Stimulated activated naive CD4-positive, alpha-beta T cell treated with Interleukin-2 at 50 U/mL for 16 hours (primary cell): ENCODE measurements at places on chromosomes 1 and 21.

- DNase-seq, result no peak
Measured at GRCh38 chr1:61156576-61157467, 74.5 kb downstream of the NFIA start.

- no peak for DNase-seq
Measured at GRCh38 chr1:17682400-17682799, 72.7 kb upstream of the ACTL8 start.

- no peak for DNase-seq
Measured at GRCh38 chr1:79807816-79808215, 801.3 kb upstream of the ADGRL4 start.

DNA sequence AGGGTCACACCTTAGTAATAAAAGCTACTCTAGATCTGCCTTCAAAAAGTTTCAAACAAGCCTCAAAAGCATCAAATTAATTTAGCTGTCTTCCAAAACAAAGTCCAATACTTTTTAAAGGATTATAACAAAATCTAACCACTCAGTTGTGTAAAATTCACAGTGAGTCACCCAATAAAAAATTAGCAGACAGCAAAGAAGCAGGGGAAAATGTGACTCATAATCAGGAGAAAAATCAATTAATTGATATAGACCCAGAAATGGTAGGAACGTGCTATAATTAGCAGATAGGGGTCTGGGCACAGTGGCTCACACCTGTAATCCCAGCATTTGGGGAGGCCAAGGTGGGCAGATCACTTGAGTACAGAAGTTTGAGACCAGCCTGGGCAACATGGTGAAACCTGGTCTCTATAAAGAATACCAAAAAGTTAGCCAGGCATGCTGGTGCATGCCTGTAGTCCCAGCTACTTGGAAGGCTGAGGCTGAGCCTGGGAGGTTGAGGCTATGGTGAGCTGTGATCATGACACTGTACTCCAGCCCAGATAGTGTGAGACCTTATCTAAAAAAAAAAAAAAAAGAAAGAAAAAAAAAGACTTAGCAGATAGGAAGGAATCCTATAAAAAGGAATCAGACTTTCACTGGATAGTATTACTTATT lies 8.1 kb upstream of the MYOG start:
- no peak for DNase-seq

GRCh38 chr1:3609016-3609768 lies 2.1 kb downstream of the MEGF6 start:
- DNase-seq, result no peak

- DNase-seq, result no peak
Measured at GRCh38 chr1:4972761-4973320, 318.4 kb downstream of the AJAP1 start.

DNA sequence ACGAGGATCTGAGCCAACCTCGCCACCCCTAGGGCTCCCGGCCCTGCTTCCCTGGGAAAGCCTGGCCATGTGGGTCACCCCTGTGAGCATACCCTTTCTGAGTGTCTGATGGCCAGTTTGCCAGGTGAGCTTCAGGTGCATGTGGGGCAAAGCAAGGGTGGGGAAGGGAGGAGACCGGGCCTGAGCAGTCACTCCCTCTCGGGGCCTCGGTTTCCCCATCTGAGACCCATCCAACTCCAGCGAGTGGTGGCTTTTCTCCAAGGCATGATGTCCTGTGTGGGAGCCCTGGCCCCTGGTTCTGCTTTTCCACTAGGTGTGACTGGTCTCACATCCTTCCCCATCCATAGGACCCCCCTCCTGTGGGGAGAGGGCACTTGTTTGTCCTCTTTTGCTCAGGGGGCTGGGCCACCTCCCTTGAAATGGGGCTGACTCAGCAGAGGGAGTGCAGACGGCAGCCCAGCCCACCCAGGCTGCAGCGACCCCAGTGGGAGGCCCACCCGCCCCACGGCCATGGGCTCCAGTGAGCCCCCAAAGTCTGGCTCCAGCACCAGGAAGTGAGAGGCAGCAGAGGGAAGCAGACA lies 1.7 kb upstream of the WNT9A start:
- no peak for DNase-seq

DNA sequence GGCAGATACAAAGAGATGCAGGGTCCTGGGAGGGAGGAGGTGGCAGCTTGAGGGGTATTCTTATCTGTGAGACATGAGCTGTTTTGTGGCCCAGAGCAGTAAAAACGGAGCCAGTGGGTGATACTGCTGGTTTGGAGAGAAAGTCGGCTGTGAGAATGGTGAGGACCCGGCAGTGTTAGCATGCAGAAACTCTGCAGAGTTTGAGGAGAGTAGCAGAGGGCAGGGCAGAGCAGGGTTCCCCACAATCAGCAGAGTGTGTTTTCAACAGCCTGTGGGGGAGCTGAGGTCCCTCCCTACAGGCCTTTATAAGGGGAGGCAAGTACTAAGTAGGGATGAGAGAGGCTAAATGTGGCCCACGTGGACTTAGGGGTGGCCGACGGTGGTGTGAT lies 423 bp downstream of the SLAMF8 start:
- DNase-seq, result no peak

GRCh38 chr1:244011786-244012185 lies 39.3 kb upstream of the ZBTB18 start:
- no peak for DNase-seq
